ENCODE measurements at places on chromosomes 11 and 22. TPM values are rescaled to one million over a fixed set of nuclear protein-coding genes. Genes with fewer than 3 reads are reported as not detected.

- DNase-seq, result no peak
These were observed 311.5 kb downstream of the MN1 start for GRCh38 chr22:27490080-27490479.

DNA sequence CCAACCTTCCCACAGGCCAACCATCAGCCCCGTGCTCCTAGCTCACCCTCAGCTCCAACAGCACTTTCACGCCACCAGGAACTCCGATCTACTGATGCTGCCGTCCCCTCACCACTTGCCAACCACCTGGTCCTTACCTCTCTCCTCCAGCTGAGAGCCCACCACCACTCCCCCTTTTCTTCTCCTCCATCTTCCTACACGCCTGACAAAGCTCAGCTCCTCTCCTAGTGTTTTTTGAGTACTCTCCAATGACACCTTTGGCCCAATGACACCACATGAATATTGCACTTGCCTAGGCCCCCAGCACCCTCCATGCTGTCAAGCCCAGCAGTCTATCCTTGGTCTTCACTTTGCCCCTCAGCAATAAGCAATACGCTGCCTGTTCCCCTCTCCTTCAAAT, 30.7 kb downstream of the HIRA start:
- DNase-seq, result no peak

DNA sequence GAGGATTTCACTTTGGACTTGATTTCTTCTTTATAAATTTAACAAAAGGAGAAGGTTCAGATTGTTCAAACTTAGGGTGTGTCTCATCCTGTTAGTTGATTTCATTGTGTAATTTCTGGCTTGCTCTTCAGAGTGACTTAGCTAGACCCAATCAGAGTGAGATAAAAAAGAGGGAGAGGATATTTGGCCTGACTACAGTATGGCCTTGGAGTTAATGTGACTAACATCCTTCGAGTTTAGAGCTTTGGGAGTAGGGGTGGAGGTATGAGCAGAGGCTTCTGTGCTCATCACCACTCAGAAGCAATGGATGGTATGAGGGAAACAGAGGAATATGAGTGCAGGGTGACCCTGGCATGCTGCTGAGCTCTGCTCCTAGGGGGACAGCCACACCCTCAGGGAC, 114.2 kb downstream of the ME3 start:
- no peak for DNase-seq

KRTAP5-8 gene
- total RNA-seq, result not detected

GRCh38 chr11:102807921-102808320, 10.0 kb upstream of the MMP1 start:
- no peak for DNase-seq

DNA sequence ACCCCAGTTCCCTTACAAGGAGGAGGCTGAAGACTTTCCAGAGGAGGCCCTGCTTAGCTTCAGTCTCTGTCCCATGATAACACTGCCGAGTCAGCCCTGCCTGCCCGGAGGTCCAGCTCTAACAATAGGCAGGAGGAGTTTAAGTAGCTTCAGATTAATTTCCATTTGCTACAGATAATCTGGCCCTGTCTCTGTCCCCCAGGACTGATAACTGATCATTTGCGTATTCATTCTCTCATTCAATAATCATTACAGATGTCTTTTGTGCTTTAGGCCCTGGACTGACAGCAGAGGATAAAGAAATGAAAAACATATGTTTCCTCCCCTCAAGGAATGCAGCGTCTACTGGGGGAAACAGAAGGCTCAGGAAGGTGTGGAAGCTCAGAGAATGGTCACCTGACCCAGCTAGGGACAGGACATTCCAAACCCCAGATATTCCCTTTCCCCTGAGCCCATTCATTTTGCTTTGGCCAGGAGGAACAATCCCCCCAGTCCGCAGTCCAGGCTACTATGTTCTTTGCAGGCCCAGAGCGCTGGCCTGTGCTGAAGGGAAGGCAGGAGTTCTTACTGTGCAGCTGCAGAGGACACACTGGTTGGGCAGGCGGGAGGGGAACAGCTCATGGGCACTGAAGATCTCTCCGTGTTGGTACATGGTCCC, 20.8 kb downstream of the CHRDL2 start:
- no peak for DNase-seq

NOX4 gene
- total RNA-seq, result not detected

INSC gene
- not detected for total RNA-seq

KRTAP5-2 gene
- total RNA-seq, result not detected

RBMXL2 gene
- total RNA-seq, result not detected

GRCh38 chr11:118735203-118735602, 55.8 kb upstream of the TREH start:
- DNase-seq, result no peak

GRCh38 chr11:105448703-105449079, 161.2 kb upstream of the GRIA4 start:
- no peak for DNase-seq

GRCh38 chr11:114813189-114813718, 134.9 kb downstream of the NXPE2 start:
- DNase-seq, result no peak

- no peak for DNase-seq
These were observed 17.5 kb upstream of the ACCSL start for GRCh38 chr11:44029977-44030911.

GRCh38 chr22:48866906-48867681, 960.6 kb downstream of the BRD1 start:
- no peak for DNase-seq

CCND1 gene
- total RNA-seq, result 2.6 TPM

- DNase-seq, result no peak
These were observed 6.2 kb upstream of the FAM83F start for GRCh38 chr22:39988386-39989114.

ANO9 gene
- 37.0 TPM for total RNA-seq

DNA sequence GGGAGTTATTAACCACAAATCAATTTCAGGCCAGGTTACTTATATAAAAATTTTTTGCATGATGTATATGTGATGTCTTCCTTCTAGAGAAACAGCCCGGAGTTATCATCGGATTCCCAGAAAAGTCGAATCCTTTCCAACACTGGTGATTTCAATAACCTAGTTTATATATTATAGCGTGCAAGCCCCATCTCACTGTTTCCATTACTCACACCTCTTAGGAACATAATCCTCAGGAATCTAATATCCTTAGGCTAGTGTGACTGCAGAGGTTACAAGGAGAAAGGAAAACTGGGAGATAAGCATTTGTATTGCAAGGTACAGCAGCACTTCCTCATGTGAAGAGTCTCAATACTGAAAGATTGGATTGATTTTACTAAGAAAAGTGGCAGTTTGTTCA, 20.3 kb downstream of the ARHGAP20 start:
- no peak for DNase-seq

DNA sequence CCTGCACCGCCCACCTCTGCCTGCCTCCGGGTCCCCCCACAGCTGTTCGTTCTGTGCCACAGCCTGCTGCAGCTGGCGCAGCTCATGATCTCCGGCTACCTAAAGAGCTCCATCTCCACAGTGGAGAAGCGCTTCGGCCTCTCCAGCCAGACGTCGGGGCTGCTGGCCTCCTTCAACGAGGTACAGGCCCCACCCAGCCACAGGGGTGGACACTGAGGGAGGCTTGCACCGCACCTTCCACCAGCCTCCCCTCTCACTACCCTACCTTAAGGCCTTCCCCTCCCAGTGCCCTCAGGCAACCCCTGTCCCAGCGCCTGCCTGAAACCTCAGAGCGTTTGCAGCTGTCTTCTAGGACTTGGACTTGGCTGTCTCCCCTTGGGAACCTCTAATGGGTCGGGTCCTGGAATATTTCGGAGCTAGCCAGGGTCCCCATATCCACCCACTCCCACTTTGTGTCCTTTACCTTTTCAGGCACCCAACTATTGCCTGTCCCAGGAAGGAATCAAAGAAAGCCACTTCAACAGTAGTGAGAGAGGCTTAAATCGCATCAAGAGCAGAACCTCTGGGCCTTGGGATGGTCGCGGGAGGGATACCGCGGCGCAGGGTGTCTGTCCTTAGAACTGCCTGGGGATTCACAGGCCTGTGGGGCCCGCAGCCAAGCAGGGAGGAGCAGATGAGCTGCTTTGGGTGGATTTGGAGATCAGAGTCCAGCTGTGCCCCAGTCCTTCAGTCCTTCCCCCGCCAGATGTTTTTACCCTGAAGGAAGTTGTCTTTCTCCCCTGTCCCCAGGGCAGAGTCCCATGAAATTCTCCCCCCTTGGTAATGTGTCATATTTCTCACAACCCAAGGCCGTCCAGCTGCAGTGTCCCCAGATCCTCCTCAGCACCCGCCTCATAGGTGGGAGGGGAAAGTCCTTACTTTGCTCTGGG, 13.3 kb downstream of the SLCO2B1 start:
- no peak for DNase-seq

DNA sequence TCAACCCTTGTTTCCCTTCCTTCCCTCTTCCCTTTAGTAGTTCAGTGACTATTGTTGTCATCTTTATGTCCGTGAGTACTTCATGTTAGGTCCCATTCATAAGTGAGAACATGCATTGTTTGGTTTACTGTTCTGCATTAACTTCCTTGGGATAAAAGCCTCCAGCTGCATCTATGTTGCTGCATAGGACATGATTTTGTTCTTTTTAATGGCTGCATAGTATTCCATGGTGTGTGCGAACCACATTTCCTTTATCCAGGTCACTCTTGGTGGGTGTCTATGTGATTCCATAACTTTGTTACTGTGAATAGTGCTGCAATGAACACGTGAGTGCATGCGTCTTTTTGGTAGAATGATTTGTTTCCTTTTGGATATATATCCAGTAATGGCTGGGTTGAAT, 163.3 kb downstream of the FBXO7 start:
- no peak for DNase-seq

PLAAT4 gene
- 9.9 TPM for total RNA-seq

DNA sequence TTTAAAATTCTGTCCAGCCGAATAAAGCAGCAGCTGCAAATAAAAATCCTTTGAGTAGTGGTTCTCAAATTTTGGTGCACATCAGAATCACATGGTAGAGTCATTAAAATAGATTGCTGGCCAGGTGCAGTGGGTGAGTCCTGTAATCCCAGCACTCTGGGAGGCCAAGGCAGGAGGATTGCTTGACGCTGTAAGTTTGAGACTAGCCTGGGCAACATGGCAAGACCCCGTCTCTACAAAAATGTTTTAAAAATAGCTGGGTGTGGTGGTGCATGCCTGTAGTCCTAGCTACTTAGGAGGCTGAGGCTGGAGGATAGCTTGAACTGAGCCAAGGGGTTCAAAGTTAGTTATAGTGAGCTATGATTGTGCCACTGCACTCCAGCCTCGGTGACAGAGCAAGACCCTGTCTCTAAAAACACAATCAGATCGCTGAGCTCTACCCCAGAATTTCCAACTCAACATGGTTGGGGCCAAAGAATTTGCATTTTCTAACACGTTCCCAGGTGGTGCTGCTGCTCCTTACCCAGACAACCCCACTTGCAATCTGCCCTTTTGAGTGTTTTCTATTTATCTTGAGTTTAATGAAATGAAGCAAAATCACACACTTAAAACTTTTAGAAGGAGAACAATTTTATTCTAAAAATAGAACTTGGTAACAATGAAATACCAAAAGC, 48.8 kb downstream of the BIRC2 start:
- DNase-seq, result no peak

- no peak for DNase-seq
These were observed 44.6 kb downstream of the YAP1 start for GRCh38 chr11:102154806-102155205.

TMEM45B gene
- 0.13 TPM for total RNA-seq

GRCh38 chr11:67282876-67283371, 6.2 kb upstream of the ANKRD13D start:
- no peak for DNase-seq

ZP1 gene
- total RNA-seq, result not detected

NPTXR gene
- 0.37 TPM for total RNA-seq

DNA sequence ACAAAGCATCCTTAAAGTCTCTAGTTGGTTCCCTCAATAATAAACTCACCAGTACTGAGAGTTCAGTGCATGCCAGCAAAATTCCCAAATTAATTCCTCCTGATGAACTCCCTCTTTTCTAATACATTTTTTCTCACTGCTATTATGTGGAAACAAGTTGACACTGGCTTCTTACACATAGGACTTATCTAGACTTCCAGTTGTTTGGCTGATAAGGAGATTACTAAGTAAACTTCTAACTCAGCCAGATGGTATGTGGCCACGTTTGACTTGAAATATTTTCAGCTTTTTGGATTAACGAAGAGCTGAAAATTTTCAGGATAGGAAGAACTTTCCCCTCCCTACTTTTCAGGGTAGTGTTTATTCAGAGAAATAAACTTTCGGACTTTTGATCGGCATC, 1154.2 kb upstream of the TENM4 start:
- DNase-seq, result no peak

DNA sequence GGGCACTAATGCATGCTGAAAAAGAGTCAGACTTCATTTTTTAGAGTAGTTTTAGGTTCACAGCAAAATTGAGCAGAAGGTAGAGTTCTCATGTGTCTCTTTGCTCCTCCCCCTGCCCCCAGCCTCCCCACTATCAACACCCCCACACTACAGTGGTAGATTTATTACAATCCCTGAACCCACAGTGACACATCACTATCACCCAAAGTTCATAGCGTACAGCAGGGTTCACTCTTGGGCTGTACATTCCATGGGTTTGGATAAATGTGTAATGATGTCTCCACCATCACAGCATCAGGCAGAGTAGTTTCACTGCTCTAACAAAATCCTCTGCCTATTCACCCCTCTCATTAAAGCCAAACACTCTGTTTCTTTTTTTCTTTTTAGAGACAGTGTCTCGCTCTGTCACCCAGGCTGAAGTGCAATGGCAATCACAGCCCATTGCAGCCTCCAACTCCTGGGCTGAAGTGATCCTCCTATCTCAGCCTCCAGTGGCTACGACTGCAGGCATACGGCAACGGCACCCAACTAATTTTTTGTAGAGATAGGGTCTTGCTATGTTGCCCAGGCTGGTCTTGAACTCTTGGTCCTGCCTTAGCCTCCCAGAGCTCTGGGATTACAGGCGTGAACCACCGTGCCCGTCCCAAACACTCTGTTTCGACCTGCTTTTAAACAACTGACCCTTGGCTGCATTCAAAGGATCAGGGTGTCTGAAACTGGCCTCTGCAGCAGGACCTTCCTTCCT, 4.1 kb downstream of the BEST1 start:
- no peak for DNase-seq

GRCh38 chr11:97962758-97963157, 1058.0 kb upstream of the CNTN5 start:
- no peak for DNase-seq

DNA sequence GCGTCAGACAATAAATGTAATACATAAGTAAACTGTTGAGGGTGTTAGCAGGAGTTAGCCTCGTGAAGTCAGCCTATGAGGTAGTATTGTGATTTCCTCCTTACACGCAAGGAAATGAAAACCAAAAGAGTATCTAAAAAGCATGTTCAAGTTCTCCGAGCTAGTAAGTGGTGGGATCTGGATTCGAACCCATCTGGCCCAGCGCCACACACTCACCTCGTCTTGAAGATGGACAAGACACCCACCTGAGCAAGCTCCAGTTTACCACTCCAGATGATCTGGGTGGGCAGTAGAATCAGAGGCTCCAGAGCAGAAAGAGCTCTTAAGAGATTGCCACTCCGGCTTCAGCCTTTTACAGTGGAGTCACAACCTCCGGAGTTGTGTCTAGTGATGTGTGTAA, 140.3 kb downstream of the PKNOX2 start:
- no peak for DNase-seq

DNA sequence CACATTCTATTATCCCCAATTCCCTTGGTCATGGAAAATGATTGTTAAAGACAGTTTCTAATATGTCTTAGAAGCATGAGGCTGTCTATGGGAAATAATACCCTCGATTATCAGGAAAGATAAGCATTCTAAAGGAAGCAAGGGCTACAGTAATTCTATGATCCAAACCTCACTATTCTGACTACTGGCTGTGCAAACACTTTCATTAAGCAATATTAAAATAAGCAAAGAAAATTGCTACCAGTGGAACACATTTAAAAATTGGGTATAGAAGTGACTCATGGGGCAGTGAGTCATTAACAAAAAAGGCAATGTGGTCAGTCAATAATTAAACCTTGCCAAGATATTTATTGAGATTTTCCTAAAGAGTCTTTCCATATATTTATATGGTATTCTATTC, 1415.2 kb upstream of the TENM4 start:
- no peak for DNase-seq

SCGB1C1 gene
- not detected for total RNA-seq
